ENCODE measurements at places on chromosomes 3 and 15. TPM values are rescaled to one million over a fixed set of nuclear protein-coding genes. Genes with fewer than 3 reads are reported as not detected.

DNA sequence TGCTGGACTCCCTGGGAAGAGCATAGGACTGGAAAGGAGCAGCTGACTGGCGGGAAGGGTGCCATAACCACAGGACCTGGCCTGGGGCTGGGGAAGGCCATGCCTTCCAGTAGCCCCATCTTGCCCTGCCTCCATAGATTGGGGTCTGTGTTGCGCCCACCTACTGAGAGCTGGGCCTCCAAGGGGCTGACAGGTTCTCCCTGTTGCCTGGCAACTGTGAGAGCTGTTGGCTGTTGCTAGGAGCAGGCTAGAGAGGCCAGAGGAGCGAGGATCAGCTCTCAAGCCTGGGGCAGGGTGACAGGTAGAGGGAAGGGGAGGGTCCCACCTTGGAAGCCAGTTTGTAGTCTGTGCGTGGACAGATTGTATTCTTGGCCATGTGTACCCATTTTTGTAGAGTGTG is 2.8 kb upstream of the GNAI2 start:
- no peak overlapping the region for H3K4me3 ChIP-seq
- H3K27me3 ChIP-seq = no peaks in the 10 kb centered on the region
- H3K27ac ChIP-seq = no peak overlapping the region

GRCh38 chr3:44762170-44762677 is 630 bp downstream of the KIF15 start:
- no peak overlapping the region for H3K27ac ChIP-seq
- H3K4me1 ChIP-seq = peaks cover under 1% of the 10 kb centered on the region
- peak overlapping the region; percentile 49 for H3K4me3 ChIP-seq
- H3K27me3 ChIP-seq = no peaks in the 10 kb centered on the region
- H3K36me3 ChIP-seq = peaks cover 5% of the 10 kb centered on the region
- DNase-seq = no peak

GRCh38 chr15:59687836-59688235 is 1.3 kb downstream of the BNIP2 start:
- DNase-seq = no peak
- peaks cover 20% of the 10 kb centered on the region for H3K4me1 ChIP-seq
- H3K4me3 ChIP-seq = peak overlapping the region; percentile 40
- no peaks in the 10 kb centered on the region for H3K27me3 ChIP-seq
- H3K36me3 ChIP-seq = no peaks in the 10 kb centered on the region
- peak overlapping the region; percentile 61 for H3K27ac ChIP-seq

GRCh38 chr3:197300361-197300760 is 1.9 kb upstream of the DLG1 start:
- H3K4me1 ChIP-seq = peaks cover 2% of the 10 kb centered on the region
- no peaks in the 10 kb centered on the region for H3K27me3 ChIP-seq
- no peak overlapping the region for H3K27ac ChIP-seq
- H3K36me3 ChIP-seq = peaks cover 4% of the 10 kb centered on the region
- H3K4me3 ChIP-seq = no peak overlapping the region
- DNase-seq = no peak

DNA sequence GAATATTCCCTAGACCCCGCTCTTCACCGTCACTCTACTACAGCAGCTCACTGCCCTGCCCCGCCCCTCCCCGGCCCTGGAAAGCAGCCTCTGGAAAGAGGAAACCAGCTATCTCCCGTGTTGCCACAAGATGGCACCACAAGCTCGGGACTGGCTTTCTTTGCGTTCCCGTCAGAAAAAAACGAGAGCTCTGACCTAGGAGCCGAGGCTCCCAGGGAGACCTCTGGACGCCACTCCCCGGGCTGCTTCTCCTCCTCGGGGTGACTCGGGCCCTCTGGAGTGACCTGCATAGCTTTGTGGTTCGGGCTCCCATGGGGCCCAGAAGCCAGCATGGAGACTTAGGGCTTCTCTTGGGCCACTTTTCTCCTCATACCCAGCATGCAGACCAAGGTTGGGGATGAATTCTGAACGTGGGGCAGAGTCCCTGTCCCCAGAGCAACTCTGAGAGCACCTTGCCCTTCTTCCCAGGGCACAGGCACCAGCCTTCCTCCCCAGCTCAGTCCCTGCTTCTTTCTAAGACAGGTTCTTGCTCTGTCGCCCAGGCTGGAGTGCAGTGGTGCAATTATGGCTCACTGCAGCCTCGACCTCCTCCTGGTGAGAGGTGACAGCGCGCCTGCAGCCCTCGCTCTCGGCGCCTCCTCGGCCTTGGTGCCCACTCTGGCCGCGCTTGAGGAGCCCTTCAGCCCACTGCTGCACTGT is 19.0 kb downstream of the STOML1 start:
- H3K4me3 ChIP-seq = no peak overlapping the region
- H3K27me3 ChIP-seq = no peaks in the 10 kb centered on the region
- DNase-seq = peak; percentile 90
- H3K27ac ChIP-seq = no peak overlapping the region

DNA sequence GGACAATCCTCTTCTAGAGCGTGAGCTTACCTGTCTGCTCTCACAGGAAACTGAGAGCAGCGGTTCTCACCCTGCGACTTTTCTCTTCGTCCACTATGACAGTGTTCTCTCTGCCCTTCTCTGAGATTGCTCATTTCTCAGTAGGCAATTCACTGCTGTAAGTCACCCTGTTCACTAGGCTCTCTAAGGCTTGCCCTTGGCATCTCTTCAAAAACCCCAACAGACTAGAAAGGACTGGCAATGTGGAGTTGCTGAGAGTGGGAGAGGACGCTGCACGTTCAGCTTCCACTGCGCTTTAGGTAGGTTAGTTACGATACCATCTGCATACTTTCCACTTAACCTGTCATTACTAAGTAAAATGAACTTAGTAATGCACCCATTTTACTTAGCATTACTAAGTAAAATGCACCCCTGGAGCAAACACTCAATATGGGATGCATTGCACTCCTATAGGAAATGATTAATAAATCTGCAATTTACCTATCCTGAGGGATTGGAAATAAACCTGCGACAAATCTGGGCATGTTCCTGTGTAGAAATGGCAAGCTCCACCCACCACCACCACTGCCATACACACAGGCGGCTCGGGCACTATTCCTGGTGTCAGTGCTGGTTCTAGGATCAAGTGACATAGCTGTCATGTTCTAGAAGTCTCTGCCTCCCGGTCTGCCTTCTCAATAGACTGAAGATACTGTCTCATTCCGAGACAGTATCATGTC is 21.4 kb downstream of the XPC start:
- no peak for DNase-seq
- no peaks in the 10 kb centered on the region for H3K4me1 ChIP-seq
- H3K27ac ChIP-seq = no peak overlapping the region
- H3K27me3 ChIP-seq = no peaks in the 10 kb centered on the region

DNA sequence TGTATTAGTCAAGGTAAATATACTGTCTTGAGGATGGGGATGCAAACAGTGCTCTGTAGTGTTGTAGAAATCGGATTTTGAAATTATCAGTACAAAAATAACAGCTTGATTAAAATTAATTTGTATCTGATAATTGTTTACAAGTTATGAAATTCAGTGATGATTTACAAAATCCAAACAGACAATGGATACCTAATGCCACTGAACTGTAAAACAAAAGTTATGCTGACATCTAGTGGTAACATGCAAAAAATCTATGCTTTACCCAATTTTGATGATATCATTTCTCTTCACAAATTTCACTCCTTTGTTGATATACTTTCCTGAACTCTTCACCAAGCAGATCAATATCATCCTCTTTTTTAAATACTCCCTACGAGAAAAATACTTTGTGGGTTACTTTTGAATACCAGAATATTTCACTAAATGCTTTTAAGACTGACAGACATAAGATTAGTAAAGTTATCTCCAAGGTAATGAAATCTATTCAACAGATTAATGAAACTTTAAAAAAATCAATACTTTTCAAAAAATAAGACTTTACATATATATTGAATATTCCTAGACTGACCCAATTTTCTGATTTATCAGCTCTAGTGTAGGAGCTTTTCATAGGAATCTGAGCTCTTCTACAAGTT is 36.0 kb downstream of the MNS1 start:
- H3K4me1 ChIP-seq = no peaks in the 10 kb centered on the region
- DNase-seq = peak; percentile 54
- no peak overlapping the region for H3K27ac ChIP-seq
- peaks cover 6% of the 10 kb centered on the region for H3K36me3 ChIP-seq
- no peak overlapping the region for H3K4me3 ChIP-seq

DNA sequence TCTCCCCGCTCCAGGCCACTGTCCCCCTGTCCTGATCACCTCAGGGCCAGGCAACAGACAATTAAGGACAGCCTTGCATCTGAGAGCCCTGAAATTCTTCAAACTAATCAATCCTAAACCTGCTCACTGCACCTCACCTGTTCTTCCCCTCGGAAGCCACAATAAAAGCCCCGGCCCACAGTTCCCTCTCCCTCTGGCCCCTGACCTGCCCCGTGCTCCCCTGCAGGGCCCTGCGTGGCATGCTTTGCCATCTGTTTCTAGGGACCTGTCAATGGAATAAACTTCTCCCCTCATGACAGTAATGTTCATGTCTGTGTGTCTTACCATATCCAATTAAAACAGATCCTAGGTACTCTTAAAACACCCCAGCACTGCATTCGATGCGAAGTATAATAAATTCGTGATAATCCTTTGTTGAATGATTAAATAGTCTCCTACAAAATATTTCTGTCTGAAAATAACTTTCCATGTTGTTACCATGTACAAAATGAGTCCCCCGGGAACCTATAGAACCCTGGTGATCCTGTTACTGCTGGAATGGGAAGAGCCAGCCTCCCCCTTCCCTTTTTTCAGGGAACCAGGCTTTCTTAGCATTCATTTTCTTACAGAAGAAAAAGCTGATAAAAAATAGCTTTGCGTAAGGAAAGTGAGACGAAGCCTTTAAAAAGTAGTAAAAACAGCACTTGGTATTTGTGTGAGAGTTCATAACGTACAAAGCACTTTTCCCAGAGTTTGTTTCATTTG is 59.0 kb downstream of the ABTB1 start:
- H3K27me3 ChIP-seq = no peaks in the 10 kb centered on the region
- H3K36me3 ChIP-seq = no peaks in the 10 kb centered on the region
- H3K27ac ChIP-seq = no peak overlapping the region
- DNase-seq = no peak

- H3K4me3 ChIP-seq = no peak overlapping the region
- no peak overlapping the region for H3K27ac ChIP-seq
- H3K27me3 ChIP-seq = no peaks in the 10 kb centered on the region
These were observed 65.1 kb downstream of the GAP43 start for GRCh38 chr3:115688418-115688817.

Gene MME
- 9.2 TPM for total RNA-seq

Gene NEIL1
- 36.4 TPM for total RNA-seq

Gene SCG3
- 1.3 TPM for total RNA-seq

All from lung (tissue), 17 donors.